H54 (cell line): ENCODE measurements at places on chromosomes 16 and 17.

DNA sequence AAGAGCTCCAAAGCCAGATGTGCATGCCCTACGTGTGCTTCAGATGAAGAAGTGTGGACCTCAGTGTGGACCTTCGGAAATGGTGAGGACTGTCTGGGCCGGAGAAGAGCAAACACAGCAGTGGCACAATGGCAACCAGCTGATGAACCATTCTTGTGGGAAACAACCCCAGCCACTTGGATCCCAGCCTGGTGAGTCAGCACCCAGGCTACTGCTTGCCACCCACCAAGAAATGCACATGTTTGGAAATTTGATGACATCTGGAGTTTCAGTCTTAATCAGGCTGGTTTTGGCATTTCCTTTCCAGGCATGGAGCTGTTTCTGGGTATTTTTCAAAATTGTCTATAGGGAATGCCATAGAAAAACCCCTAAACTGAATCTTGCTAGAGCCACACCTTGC is 42.7 kb downstream of the DYNLRB2 start:
- DNase-seq = peak; percentile 49

- DNase-seq = no peak
These were observed 5.4 kb upstream of the P2RX1 start for GRCh38 chr17:3921502-3922319.

GRCh38 chr16:6341981-6342380 is 990.7 kb upstream of the RBFOX1 start:
- no peak for DNase-seq

- no peak for DNase-seq
These were observed 28.8 kb downstream of the PRKCA start for GRCh38 chr17:66331038-66331816.

DNA sequence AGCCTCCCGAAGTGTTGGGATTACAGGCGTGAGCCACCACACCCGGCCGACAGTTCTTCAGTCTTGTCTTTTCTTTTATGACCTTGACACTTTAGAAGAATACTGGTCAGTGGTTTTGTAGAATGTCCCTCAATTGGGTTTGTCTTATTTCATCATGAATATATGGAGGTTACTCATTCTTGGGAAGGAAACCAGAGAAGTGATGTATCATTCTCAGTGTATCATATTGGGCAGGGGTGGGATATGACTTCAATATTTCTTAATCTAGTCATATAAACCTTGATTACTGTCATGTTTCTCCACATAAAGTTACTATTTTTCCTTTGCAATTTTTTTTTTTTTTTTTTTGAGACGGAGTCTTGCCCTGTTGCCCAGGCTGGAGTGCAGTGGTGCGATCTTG is 36.9 kb downstream of the SNTB2 start:
- DNase-seq = no peak

DNA sequence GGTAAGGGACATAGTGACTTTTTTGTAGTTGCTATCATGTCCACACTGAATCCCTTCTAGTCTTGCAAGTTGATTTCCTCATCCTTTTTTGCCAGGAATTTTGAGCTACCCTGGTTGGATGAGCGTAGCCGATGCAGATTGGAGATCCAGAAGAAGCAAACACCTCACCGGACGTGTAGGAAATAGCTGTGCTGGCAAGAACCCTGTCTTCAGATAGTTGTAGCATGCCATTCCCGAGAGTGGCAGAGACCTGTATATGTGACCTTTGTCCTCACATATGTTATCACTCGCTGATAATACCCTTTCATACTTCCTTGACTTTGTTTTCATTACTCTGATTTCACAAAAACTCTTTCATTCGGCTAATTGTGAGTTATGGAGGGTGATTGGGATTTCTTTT is 6.2 kb upstream of the CASC3 start:
- DNase-seq = no peak

- no peak for DNase-seq
These were observed 39.4 kb upstream of the MRC2 start for GRCh38 chr17:62588109-62588508.

- DNase-seq = no peak
These were observed 35.6 kb downstream of the CCDC42 start for GRCh38 chr17:8709006-8709405.

- no peak for DNase-seq
These were observed 1.4 kb upstream of the CD2BP2 start for GRCh38 chr16:30356401-30357084.

DNA sequence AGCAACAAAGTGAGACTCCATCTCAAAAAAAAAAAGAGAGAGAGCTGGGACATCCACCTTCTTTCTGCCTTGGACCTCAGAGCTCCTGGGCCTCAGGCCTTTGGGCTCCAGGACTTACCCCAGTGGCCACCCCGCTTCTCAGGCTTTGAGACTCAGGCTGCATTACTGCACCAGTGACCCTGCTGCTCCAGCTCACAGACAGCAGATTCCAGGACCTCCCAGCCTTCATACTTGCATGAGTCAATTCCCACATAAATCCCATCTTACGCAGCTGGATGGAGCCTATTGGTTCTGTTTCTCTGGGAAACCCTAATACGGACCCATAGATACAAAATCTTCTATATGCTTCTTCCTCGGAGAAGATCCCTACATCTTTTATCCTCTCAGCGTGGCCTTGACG is 2.1 kb upstream of the CEP295NL start:
- no peak for DNase-seq

DNA sequence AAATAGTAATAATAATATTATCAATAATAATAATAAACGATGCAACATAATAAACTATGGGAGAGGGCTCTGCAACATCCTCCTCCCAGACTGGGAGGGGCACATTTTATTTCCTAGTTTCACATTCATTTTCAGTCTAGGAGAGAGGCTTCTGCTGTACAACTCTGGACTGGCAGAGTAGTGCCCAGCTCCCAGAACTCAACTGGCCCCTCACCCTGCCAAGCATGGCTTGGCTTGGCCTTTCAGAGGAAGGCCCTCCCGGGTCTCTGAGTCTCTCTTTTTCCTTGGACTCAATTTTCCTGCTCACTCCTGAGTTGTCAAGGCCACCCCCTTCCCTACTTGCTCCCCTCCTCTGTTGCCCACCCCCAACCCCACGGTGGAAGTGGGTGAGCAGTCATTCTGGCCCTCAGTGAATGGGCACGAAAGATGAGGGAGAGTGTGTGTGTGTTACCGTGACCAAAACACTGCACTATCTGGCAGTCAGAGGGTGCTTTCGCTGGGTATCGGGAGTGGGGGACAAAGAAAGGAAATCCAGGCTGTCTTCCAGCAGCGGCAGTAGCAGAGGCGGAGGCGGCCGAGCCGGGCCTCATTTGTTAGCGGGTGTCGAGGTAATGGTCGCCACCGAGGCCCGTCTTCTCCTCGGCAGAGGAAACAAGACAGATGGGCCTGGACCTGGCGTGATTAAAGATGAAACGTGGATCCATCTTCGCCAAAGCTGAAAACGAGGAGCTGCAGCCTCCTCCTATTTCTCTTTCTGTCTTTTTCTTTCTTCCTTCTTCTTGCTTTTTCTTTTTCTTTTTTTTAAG is 2.3 kb downstream of the HOXB4 start:
- no peak for DNase-seq

DNA sequence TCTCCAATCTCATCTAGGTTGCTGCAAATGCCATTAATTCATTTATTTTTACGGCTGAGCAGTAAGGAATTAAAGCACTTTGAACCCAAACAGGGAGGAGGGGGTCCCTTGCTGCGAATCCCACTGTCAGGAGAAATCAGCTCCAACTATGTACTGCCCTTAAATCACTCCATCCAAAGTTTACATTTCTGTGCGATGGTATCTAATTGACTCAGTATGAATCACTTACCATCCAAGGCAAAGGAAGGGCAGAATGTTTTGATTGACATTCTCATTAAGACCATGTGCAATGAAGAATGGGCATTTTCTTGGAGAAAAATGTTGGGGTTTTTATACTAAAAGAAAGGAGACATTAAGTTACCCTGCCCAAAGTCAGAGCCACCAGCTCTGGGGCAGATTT is 47.7 kb upstream of the XYLT1 start:
- no peak for DNase-seq

GRCh38 chr16:2698965-2699750 is 16.8 kb downstream of the KCTD5 start:
- no peak for DNase-seq

DNA sequence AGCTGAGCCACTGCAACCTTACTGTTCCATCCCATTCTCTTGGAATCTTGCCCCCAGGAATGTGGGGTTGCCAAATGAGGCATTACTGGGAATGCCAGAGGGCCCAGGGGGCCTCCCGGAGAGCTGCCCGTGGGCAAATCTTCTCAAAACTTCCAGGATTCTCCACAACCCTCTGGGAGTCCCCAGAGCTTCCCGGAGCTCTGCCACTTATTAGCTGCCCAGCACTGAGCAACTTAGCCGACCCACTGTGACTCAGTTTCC is 306.0 kb downstream of the FOXL1 start:
- no peak for DNase-seq

- DNase-seq = peak; percentile 52
These were observed 594 bp downstream of the MAPK8IP3 start for GRCh38 chr16:1706386-1707192.

- DNase-seq = peak; percentile 17
These were observed 341.0 kb upstream of the EEF2KMT start for GRCh38 chr16:5438591-5438990.

GRCh38 chr16:87626401-87626800 is 24.1 kb downstream of the JPH3 start:
- DNase-seq = no peak

DNA sequence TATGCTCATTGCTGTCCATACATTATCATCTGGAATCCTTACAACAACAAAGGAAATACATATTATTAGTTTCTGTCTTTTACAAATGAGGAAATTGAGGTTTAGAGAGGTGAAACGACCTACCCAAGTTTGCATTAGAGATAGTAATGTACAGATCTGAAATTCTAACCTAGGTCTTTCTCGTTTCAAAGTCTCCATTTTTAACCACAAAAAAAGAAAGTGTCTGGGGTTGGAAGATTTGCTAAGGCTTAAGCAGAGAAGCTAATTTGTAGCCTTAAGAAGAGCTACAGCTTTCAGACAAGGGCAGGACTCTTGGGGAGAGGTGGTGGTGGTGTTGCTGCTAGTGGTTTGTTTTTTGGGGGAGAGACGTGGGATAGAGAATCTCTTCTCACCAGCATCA is 19.2 kb downstream of the CIITA start:
- no peak for DNase-seq

- no peak for DNase-seq
These were observed 32.5 kb upstream of the ARHGAP44 start for GRCh38 chr17:12756786-12757185.

- DNase-seq = no peak
These were observed 59.9 kb upstream of the DNAH9 start for GRCh38 chr17:11538366-11538765.

- DNase-seq = peak; percentile 49
These were observed 273.5 kb upstream of the IRX5 start for GRCh38 chr16:54657058-54657708.

DNA sequence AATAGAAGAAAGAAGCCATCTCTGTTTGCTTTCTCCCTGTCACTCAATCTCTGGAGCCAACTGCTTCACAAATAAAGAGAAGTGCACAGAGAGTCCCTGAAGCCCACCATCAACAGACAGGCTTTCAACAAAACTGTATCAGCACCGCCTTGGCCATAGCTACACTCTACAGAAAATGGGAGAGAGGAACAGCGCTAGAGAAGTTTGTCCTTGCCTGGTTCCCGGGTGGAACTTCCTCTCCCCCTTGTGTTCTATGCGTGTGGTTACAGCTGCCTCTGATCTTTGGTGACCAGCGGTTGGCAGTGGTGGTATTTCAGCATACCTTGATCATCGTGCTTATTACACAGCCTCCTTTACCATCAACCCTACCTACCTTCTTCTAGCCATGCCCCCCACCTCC is 91.4 kb upstream of the CCL2 start:
- DNase-seq = no peak

GRCh38 chr17:19313746-19314651 is 48.5 kb downstream of the B9D1 start:
- no peak for DNase-seq

GRCh38 chr16:49972280-49972679 is 52.7 kb upstream of the CNEP1R1 start:
- no peak for DNase-seq

DNA sequence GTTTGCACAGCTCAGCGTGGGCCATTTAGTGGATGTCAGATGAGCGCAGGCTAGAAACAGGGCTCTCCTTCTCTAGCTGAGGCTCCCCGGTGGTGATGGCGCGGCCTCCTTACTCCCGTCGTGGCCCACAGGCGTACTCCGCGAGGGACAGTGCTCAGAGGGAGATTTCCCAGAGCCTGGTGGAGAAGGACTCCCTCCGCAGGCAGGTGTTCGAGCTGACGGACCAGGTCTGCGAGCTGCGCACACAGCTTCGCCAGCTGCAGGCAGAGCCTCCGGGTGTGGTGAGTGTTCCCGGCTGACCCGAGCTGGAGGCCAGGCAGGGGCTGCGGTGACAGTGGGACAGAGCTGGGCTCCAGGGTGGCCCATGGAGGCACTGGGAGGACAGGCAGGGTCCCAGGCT is 21.4 kb downstream of the CARD14 start:
- no peak for DNase-seq

- DNase-seq = no peak
These were observed 6.8 kb downstream of the KCNH6 start for GRCh38 chr17:63529711-63530556.

DNA sequence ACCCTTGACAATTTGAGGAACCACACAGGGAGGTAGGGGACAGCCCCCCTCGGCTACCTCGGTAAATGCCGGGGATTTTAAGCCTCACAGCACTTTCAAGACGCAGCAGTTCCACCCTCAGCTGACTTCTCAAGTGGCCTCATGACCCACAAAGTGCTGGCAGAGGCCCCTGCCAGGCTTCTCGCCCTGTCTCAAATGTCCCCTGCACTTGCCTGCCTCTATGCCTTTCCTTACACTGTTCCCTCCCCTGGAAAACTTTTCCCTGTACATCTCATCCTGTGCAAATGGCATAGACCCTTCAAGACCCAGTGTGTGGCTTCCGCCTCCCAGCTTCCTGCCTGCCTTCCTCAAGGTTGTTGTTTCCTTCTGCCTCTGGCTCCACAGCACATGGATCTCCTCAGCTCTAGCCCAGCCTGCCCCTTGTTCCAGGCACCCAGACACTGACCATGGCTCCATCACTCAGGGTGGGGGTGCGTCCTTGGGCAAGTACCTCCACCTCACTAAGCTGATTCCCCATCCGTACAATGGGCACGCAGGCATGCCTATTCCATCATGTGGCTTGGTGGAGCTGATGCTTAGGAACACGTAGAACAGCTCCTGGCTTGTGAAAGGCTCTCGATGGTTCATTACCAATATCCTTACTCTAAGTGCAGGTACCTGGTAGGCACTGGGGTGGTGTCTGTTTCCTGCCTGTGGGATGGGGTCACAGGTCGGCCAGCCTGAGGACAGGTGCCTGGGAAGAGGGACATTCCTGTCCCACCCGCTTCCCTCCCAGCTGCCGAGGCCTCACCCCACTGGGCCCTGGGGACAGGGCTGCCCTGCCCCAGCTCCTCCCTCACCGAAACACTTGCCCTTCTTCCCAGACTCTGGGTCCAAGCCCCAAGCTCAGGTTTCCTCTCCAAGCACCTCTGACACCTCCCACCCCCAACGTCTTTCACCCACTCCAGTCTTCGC is 24.0 kb downstream of the MMP15 start:
- no peak for DNase-seq
